Activated T-helper 1 cell treated with anti-CD3 and anti-CD28 coated beads, Interleukin-12 subunit alpha, Interleukin-12 subunit beta, Interleukin-2, Interleukin-4 antibody, amounts not matched to agents 30 ng/mL and 10 ng/mL and 1 ng/mL, durations not matched to agents 14 hours and 24 hours and 36 hours (primary cell): ENCODE measurements at places on chromosomes 6 and 20. TPM values are rescaled to one million over a fixed set of nuclear protein-coding genes. Genes with fewer than 3 reads are reported as not detected.

DNA sequence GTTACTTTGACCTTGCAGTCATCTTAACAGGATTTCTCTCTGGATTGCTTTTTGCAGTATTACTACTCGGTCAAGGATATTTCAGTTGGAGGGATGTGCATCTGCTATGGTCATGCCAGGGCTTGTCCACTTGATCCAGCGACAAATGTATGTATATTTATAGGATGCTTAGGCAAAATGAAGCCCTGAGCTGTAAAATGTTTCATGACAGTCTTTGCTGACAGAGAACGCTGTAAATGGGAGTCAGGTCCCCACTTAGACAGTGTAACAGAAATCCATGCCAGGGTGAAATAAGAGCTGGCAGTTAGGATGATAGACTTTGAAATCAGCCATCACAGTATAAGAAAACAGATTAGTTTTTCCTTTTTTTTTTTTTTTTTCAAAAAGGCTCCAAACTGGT is 264.0 kb downstream of the LAMA2 start:
- no peak overlapping the region for H3K4me3 ChIP-seq
- H3K27me3 ChIP-seq: peaks cover 4% of the 10 kb centered on the region
- no peaks in the 10 kb centered on the region for H3K4me1 ChIP-seq
- no peaks in the 10 kb centered on the region for H3K36me3 ChIP-seq

DNA sequence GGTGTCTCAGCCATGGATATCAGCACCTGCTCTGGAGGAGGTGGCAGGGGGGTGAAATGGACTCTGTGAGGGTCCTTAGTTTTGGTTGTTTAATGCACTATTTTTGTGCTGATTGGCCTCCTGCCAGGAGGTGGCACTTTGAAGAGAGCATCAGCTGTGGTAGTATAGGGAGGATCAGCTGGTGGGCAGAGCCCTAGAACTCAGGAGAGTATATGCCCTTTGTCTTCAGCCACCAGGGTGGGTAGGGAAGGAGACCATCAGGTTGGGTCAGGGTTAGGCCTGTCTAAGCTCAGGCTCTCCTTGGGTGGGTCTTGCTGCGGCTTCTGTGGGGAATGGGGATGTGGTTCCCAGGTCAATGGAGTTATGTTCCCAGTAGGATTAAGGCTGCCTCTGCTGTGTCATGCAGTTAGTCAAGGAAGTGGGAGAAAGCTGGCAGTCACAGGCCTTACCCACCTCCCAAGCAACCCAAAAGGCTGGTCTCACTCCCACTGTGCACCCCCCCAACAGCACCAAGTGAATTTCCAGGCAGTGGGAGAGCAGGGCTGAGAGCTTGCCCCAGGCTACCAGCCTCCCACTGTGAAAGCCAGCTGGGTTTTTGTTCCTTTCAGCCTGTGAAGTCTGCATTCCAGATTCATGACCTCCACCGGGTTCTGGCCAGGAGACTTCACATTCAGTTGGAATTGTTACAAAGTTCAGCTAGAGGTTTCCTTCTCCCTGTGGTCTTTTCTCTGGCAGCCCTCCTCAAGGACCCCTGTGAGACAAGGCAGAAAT is 5.7 kb upstream of the OSTM1 start:
- H3K27me3 ChIP-seq: peaks cover 33% of the 10 kb centered on the region
- DNase-seq: no peak
- H3K27ac ChIP-seq: no peak overlapping the region
- no peaks in the 10 kb centered on the region for H3K36me3 ChIP-seq
- H3K4me3 ChIP-seq: no peak overlapping the region

C2 gene
- total RNA-seq: 0.88 and 1.6 TPM in 2 replicates

ME1 gene
- total RNA-seq: not detected in 2 replicates

GRCh38 chr6:156600678-156601077 is 176.5 kb upstream of the ARID1B start:
- H3K4me1 ChIP-seq: no peaks in the 10 kb centered on the region
- H3K27ac ChIP-seq: no peak overlapping the region
- H3K36me3 ChIP-seq: no peaks in the 10 kb centered on the region
- DNase-seq: no peak
- H3K27me3 ChIP-seq: peaks cover 7% of the 10 kb centered on the region

ABHD16B gene
- total RNA-seq: not detected in 2 replicates

GRCh38 chr6:134022650-134023049 is 29.8 kb downstream of the SLC2A12 start:
- H3K4me3 ChIP-seq: no peak overlapping the region
- peaks cover 3% of the 10 kb centered on the region for H3K27me3 ChIP-seq
- H3K27ac ChIP-seq: no peak overlapping the region
- no peaks in the 10 kb centered on the region for H3K36me3 ChIP-seq

GRCh38 chr20:46347841-46348803 is 39.8 kb upstream of the CDH22 start:
- H3K4me3 ChIP-seq: no peak overlapping the region
- no peak for DNase-seq
- peaks cover 2% of the 10 kb centered on the region for H3K27me3 ChIP-seq
- peaks cover 8% of the 10 kb centered on the region for H3K36me3 ChIP-seq

TUBB2B gene
- total RNA-seq: 0.20 and 0.57 TPM in 2 replicates
